Cerebellum (tissue), 4 donors: ENCODE measurements at places on chromosomes 13 and 19.

GRCh38 chr13:20713014-20713376 is 9.5 kb downstream of the IL17D start:
- DNase-seq, result no peak

- DNase-seq, result no peak
Observed at GRCh38 chr13:24146961-24147569, 13.5 kb upstream of the SPATA13 start.

GRCh38 chr19:14093117-14093823 is 2.7 kb upstream of the SAMD1 start:
- no peak for DNase-seq

- no peak for DNase-seq
Observed at GRCh38 chr19:2627855-2628254, 74.6 kb downstream of the GNG7 start.

- no peak for DNase-seq
Observed at GRCh38 chr19:13938301-13939064, at the start of gene PODNL1. Gene PODNL1, minus strand, starts transcription at chr19:13938417. Its CDS starts 236 bp downstream, at chr19:13938181.

DNA sequence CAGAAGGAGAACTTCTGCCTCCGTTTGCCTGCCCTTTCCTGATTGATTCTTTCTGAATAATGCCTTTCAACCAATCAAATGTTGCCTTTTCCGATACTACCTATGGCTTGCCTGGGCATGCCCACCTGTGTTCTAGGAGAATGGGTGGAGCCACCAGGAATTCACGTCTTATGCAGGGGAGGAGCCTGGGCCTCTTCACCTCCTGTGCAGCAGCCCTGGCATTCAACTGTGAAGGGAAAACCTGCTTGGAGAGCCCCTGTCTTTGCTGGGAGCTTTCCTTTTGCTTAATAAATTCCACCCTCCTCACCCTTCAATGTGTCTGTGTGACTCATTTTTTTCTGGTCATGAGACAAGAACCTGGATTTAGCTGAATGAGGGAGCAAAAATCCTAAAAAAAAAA is 730.7 kb downstream of the UQCRFS1 start:
- no peak for DNase-seq

GRCh38 chr13:98456413-98456845 is 120.5 kb downstream of the STK24 start:
- DNase-seq, result no peak

DNA sequence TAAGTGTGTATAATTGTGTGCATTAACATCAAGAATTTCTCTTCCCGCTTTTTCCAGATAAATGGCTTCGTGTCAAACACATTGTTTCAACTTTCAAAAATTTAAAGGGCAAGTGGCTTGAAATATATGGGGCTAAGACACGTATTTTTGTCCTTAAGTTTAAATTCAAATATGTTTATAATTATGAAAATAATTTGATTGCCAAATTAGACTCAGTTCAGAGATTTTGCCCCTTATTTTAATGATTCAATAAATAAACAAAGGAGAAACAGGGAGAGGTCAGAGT is 1159.2 kb upstream of the MIR17HG start:
- no peak for DNase-seq

- no peak for DNase-seq
Observed at GRCh38 chr13:84137292-84137691, 255.0 kb upstream of the SLITRK1 start.

- DNase-seq, result no peak
Observed at GRCh38 chr13:39364947-39365468, 238.0 kb downstream of the LHFPL6 start.

DNA sequence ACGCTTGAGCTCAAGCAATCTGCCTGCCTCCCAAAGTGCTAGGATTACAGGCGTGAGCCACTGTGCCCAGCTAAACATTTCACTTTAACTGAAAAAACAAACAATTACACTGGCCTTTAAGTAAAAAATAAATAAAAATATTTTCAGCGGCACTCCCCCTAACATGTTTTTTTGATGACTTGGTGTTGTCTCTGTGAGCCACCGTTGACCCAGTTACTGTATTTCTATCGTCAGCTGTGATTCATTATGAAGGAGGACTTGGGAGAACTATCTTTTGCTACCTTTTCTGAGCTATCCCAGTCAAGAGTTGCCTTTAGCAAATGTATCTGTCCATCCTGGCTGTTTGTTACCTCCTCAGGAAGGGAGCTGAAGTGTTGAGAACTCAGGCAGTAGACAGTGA is 18.5 kb upstream of the C19orf33 start:
- no peak for DNase-seq

DNA sequence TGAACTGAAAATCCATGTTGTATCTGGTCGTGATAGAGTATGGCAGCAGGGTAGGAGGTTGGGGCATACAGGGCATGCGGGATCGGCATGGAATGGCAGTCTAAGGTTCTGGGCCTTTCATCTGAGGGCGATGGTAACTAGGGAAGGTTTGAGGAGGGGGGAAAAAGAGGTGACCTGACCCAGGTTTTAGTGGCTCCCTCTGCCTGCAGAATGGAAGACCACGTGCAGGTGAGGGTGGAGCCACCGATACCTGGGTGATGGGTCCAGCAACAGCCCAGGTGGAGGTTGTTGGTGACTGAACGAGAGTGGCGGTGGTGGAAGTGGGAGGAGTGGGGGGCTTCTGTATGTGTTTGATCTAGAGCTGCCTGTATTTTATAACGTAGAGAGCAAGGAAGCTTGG is 3.8 kb downstream of the ZNF749 start:
- DNase-seq, result no peak
